ENCODE measurements at places on chromosomes 13 and 19.
A peak's percentile ranks its signal among the peaks of the same experiment; 100 is the strongest.

GRCh38 chr13:42594481-42595252 lies 20.7 kb downstream of the TNFSF11 start:
- peak; percentile 69 for DNase-seq

- DNase-seq = no peak
Measured at GRCh38 chr19:57382806-57383488, 6.7 kb upstream of the ZNF548 start.

DNA sequence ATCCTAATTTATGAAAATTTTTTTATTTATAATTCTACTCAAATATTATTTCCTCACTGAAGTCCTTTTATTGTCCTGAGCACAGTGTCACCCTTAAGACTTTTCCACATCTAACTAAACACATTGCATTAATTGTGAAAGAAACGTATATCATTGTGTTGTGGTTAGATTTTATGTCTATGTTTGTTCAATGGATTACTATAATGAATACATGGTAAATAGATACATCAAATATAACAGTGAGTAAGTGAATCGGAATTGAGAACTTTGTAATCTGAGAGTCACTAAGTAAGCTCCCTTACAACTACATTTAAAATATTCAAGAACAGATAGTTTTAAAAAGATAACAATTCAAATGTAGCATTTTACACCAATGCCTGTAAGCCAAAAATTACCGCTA lies 417.6 kb upstream of the PCDH20 start:
- no peak for DNase-seq

- DNase-seq = peak; percentile 68
Measured at GRCh38 chr13:113526466-113527220, 36.1 kb upstream of the DCUN1D2 start.

GRCh38 chr19:29121684-29122083 lies 91.3 kb downstream of the UQCRFS1 start:
- DNase-seq = no peak

DNA sequence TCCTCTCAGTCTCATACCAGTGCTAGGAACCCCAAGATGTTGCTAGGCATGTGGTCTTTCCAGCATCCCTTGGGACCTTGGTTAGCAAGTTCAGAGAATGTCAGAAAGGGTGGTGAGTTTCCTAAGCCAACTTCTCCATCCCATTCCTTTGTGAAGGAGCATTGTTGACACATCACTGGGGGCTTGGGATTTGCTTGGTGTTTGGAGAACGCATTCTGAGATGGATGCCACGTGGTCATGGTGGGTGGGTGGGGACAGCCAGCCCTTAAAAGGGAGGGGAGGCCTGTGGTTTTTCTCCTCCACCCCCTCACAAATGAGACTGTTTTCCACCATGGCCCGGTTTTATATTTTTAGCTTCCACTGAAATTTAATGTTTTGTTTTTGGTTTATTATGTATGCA lies 83.3 kb upstream of the ZNF536 start:
- DNase-seq = no peak

- DNase-seq = no peak
Measured at GRCh38 chr13:21076253-21076652, 14.9 kb upstream of the LATS2 start.

- no peak for DNase-seq
Measured at GRCh38 chr13:67259208-67259607, 29.1 kb upstream of the PCDH9 start.

- no peak for DNase-seq
Measured at GRCh38 chr19:5504114-5504513, 48.9 kb downstream of the ZNRF4 start.

DNA sequence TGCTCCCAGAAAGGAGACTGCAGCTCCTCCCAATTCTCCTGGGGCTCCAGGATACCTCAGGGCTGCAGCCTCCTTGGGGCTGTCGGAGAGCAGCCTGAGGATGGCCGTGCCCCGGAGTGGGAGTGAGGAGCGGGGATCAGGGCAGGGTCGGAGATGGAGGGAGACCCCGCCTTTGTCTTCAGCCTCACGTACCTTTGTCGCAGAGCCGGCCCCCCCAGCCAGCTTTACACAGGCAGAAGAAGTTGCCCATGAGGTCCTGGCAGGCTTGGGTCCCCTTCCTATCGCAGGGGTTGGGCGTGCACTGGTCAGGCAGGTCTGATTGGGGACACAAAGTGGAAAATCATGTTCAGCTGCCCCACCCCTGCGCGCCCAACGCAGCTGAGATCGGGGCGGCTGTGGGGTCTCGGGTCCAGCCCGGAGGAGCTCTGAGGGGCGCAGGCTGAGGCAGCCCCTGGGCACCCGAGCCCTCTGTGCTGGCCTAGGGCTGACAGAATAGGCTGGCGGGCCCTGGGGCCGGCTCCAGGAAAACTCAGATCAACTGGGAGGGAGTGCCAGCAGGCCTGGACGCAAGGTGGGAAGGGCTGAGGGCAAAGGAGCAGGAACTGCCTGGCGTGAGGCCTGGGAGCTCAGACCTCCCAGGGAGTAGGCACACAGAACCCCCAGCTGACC lies 24.2 kb downstream of the GAS6 start:
- no peak for DNase-seq

DNA sequence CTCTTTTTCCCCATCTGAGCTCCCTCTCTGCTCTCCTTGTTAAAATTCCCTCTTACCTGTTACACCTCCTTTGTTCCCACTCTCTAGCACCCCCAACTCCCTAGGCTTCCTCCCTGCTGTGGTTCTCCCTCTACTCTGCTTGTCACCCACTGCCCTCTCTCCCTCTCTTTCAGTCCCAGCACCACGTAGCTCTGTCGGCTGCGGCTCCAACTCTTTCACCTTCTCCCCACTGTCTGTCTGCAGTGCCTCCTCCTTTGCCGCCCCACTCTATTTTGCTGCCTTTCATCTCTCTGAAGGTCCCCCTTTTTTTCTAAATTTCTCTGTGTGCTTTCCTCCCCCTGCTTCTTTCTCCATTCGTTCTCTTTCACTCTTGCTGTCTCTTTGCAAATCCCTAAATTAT lies 1.1 kb downstream of the ZNF836 start:
- DNase-seq = no peak

DNA sequence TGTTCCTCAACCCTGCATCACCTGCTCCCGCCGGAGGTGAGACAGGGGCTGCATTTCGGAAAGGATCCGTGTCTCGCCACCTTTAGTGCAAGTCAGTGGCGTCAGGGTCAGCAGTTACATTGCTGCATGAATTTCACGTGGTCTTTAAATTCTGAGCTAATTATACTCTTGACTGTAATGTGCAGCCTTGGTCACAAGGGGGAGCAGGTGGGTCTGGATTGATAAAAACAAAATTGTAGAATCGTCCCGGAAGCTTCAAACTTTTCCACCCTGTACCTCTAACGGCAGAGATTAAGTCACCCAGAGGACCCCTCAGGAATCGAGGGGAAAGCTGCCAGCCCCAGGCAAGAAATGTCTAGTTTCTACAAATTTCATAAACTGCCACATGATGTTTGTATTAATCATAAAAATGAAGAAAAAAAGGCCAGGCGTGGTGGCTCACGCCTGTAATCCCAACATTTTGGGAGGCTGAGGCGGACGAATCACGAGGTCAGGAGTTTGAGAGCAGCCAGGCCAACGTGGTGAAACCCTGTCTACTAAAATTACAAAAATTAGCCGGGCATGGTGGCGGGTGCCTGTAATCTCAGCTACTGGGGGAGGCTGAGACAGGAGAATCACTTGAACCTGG lies 20.2 kb downstream of the BBC3 start:
- peak; percentile 71 for DNase-seq

- peak; percentile 71 for DNase-seq
Measured at GRCh38 chr19:12766051-12766521, 9.3 kb downstream of the HOOK2 start.

- peak; percentile 51 for DNase-seq
Measured at GRCh38 chr19:55146705-55147273, 2.2 kb downstream of the TNNT1 start.

- peak; percentile 11 for DNase-seq
Measured at GRCh38 chr19:11570039-11570462, 7.4 kb downstream of the ACP5 start.

DNA sequence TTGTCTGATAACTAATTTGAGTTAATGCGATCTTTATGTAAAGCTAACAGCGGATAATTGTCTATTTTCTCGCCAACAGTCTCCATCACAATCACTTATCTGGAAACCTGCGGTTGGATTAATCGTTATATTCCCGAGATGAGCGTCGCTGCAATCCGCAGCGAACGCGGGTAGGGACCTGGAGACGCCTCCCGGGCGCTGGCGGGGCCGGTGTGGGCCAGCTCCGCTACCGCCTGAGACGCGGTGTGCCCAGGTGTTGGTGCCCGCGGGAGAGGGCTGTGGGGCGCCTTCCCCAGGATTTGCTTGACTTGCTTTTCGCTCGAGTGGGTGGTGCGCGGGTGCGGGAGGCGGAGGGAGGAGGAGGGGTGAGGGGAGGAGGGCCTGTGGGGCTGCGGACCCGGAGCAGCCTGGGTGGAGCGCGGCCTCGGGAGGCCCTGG lies 38.3 kb downstream of the SOX1 start:
- DNase-seq = no peak

DNA sequence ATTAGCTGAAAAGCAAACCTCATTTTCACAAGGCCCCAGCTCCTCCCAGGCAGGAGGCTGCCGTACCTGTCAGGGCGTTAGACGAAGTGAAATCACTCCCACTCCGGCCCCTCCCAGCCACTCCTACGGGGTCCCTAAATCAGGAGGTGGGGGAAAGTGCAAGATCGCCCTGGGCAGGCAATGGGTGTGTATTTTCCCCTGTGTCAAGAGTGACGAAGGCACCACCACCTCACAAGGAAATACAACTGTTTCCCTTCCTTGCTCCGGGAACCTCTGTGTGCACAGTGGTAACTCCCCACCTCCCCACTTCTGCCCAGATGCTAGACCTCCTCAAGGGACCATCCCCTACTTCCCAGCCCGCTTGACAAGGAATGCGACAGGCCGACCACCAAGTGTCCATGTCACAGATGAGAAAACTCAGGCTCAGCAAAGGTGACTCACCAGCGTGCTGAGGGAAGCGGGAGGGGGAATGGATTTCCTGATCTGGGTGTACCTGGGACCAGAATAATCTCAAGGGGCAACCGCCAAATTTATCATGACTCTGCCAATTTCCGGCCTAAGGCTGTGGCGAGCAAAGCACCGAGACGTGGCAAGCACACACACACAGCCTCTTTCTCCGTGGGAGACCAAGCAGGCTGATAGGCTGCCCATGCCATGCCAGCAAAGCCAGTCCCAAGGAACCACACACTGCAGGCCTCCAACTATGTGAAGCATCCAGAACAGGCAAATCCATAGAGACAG lies 7.3 kb downstream of the PPP6R1 start:
- no peak for DNase-seq

- peak; percentile 36 for DNase-seq
Measured at GRCh38 chr13:46687810-46688209, 109.2 kb downstream of the ESD start.

DNA sequence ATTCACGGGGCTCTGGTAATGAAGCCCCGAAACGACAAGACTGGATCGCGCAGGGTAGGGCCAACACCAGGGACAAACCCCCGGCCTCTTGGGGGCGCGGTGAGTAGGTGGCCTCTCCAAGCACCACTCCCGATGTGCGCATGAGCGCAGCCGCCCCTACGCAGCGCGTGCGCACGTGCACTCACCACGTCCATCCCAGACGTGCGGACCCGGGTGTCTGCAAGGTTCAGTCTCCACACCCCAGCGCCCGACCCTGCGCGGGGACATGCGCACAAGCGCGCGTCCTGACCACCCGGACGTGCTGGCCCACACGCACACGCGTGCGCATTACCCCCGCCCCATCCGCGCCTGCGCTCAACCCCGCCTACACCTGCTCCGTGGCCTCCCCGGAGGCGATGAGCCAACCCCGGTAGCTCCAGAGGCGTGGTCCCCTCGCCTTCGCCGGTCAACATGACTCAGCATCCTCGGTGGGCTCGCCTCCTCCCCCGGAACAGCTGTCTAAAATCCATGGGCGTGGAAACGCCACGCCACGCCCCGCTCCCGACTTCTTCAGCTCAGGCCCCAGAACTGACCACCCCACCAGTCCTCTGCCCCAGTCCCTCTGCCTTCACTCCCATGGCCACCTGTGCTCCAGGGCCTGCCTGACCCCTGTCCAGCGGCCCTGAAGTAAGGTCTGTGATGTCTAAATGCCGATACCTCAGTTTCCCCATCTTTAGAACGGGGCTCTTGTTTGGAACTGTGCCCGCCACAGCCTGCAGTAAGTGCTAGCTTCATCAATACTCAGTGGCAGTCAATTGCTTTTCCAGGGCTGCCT lies 5.6 kb upstream of the GPI start:
- peak; percentile 98 for DNase-seq

DNA sequence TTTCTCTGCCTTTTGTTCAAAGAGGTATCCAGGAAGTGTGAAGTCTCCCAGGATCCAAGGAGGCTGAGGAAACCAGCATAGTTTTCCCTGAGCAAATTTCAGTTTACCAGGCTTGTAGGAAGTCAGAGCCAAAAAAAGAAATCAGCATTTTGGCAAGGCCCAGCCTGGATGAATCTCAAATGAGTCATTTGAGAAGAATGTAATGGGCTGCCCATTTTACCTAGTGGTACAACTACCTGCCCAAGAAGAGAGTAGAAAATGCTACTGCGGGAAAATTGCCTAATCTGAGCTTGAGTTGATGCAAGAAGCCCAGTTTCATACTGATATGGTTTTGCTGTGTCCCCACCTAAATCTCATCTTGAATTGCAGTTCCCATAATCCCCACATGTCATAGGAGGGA lies 284.1 kb upstream of the ZNF507 start:
- no peak for DNase-seq

- DNase-seq = no peak
Measured at GRCh38 chr13:99481366-99481765, 19.9 kb upstream of the TM9SF2 start.

DNA sequence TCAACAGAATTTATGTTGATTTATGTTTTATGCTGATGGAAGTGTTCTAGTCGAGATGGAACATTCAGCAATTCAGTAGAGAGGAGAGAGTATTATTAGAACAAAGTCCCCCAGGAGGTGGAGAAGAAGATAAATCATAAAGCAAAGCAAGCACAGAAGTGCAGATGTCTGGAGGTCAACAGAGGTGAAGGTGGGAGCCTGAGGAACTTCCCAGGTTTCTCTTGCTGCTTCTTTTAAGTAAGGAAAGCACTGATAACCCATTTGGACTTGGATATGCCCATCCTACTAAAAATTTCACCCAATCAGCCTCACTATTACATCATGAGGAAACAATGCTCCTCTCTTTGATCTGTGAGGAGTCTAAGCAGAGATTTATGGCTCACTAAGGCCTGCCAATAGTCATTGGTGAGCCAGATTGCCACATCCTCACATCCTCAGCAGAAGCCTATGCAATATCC lies 98.8 kb downstream of the EPSTI1 start:
- DNase-seq = no peak

DNA sequence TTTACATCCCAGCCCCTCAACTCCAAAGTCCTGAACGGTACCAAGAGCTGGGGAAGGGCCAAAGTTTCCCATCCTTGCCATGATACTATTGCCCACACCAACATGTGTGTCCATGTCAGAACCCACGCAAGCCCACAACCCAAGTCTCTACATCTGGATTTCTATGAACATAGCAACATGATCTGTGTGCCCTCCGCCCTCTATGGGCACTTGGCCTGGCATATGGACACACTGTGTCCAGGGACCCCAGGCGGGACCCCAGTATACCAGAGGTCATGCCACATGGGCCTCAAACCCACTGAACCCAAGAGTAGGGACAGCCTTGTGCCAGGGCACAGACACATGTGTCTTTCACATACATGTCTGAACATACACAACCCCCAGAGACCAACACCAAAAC lies 2.0 kb downstream of the LRFN1 start:
- DNase-seq = no peak

- DNase-seq = no peak
Measured at GRCh38 chr13:99044764-99045163, 66.9 kb upstream of the DOCK9 start.

GRCh38 chr13:98352226-98352625 lies 175.2 kb upstream of the RNF113B start:
- DNase-seq = no peak

Measured in NCI-H2081 (cell line).